Upper lobe of left lung (tissue), 6 donors: ENCODE measurements at places on chromosomes 4 and X. TPM values are rescaled to one million over a fixed set of nuclear protein-coding genes. Genes with fewer than 3 reads are reported as not detected.

GRCh38 chrX:44708470-44708869, 135.4 kb upstream of the DUSP21 start:
- DNase-seq = no peak

DNA sequence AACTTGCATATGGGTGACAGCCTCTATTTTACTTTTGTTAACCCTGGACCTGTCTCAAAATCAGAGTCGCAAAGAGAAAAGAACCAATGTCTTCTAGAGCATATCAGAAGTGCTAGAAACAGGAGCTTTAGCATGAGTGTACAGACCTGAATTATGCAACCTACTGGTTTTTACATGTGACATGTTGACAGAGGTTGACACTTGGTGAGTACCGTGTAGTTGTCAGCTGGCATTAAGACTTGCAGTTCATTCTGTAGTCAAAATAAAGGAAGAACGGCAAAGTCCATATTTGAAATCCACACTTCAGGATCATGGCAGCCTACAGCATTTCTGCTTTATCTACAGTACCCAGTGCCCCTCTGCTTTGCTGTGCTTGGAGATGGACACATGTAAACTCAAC, 291.9 kb upstream of the TENM3 start:
- DNase-seq = no peak

Gene GPRASP1
- 3.5 TPM for total RNA-seq

DNA sequence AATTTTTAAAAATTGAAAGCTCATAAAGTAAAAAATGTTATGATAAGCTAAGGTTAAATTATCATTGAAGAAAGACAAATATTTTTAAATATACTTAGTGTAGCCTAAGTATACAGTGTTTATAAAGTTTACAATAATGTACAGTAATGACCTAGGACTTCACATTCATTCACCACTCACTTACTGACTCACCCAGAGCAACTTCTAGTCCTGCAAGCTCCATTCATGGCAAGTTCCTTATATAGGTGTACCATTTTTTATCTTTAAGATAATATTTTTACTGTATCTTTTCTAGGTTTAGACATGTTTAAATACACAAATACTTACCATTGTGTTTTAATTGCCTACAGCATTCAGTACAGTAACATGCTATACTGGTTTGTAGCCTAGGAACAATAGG, 112.3 kb upstream of the RADX start:
- DNase-seq = no peak

Gene ATP1B4
- not detected for total RNA-seq

DNA sequence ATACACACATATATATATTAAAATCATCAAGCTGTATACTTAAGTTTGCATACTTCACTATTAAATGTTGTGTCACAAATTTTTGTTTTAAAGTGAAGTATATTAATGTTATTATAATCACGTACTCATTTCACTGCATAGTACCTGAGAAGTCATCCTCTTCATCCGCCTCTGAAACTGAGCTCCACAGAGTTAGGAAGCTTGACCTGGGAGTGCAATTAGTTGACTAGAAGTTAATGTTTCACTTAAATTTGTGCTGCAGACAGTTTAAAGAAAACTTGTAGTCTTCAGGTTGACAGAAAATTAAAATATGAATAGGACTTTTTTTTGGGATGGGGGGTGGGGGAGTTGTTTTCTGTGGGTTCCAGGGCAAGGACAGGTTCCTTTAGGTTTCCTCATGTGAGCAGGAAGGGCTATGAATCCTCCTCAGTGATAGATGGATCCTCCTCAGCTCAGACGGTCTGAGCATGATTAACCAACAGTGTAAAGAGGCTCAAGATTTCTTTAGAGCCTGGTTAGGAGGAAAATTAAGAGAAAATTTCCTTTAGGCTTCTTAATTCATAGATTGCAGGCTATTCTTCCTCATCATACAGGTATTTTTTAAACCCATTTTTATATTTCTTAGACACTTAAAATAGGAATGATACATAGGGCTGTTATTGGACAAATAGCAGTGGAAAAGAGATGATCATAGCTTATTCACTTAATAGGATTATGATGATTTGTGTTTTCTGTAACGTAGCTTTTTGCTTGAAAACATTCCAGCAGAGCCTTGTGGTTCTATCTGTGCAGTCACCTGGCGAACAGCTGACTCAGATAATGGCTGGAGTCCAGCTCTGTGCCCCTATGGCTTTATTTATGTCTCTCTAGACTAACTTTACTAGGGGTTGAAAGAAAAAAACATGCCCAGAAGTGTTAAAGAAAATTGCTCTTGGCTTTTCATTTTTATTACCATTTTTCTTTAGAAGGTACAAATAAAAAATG, 102.7 kb downstream of the SLC4A4 start:
- DNase-seq = no peak

DNA sequence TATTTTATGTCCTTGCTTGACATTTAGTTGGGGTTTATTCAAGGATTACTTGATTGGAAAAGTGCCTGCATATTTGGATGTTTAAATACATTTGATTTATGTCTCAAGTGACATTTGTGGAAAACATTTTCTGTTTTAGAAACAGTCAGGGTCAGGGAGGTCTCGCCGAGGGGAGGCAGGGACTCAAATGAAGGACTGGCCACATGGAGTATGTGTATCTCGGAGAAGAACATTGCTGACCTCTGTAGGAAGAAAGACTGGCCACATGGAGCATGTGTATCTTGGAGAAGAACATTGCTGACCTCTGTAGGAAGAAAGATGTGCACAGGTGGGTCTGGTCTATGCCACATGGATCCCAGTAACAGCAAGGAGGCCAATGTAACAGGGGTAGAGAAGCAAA, 233.6 kb downstream of the TRIML1 start:
- no peak for DNase-seq

Gene F8A2
- total RNA-seq = not detected

Gene ZFP92
- 3.1 TPM for total RNA-seq

Gene GRIPAP1
- total RNA-seq = 44.0 TPM

GRCh38 chr4:8044699-8045098, 105.0 kb upstream of the AFAP1 start:
- DNase-seq = no peak

Gene TCEAL6
- not detected for total RNA-seq

GRCh38 chr4:82223715-82224114, 150.1 kb downstream of the HNRNPD start:
- no peak for DNase-seq

DNA sequence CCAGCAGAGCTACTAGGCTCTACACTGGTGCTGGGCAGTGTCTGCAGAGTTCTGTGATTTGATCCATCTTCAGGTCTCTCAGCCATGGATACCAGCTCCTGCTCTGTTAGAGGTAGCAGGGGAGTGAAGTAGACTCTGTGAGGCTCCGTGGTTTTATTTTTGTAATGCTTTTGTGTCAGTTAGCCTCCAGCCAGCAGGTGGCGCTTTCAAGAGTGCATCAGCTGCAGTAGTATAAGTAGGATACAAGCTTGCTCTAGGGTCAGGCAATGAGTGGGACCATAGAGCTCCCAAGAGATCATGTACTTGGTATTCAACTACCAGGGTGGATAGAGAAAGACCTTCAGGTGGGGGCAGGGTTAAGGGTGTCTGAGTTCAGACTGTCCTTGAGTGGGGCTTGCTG, 362.5 kb upstream of the TRAM1L1 start:
- no peak for DNase-seq

DNA sequence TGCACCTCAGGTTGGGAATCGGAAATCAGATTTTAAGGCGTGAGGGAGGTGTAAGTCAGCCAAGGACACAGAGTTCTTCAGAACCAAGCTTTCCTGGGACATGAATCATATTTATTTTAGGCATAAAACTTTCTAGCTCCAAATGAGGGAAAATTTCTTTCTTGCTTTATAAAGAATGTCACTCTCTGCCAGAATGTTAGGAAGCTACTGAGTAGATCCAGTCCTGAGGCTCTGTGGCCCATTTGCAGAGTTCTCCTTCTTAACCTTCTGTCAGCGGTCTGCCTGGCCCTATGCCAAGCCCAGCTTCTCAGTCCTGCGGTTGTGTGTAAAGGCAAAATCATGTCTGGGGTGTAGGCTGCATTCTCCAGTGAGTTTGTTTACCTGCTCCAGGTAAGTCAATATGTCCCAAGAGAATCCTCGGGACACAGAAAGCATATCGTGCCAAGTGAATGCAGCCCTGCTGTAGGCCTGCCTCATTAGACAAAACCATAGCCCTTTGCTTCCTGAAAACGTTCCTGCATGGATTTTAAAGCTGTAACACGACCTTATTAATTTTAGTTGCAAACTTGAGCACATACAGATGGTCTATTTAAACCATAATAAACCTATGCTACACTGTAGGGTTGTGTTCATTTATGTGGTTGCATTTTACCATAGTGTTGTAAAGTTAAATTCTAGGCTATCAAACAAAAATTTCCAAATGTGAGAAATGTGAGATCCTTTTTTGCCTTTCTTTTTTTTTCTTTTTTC, 29.2 kb upstream of the CCNI start:
- DNase-seq = no peak

- no peak for DNase-seq
These were observed 488.7 kb downstream of the TRIML1 start for GRCh38 chr4:188627892-188628291.

Gene GNRHR
- not detected for total RNA-seq

DNA sequence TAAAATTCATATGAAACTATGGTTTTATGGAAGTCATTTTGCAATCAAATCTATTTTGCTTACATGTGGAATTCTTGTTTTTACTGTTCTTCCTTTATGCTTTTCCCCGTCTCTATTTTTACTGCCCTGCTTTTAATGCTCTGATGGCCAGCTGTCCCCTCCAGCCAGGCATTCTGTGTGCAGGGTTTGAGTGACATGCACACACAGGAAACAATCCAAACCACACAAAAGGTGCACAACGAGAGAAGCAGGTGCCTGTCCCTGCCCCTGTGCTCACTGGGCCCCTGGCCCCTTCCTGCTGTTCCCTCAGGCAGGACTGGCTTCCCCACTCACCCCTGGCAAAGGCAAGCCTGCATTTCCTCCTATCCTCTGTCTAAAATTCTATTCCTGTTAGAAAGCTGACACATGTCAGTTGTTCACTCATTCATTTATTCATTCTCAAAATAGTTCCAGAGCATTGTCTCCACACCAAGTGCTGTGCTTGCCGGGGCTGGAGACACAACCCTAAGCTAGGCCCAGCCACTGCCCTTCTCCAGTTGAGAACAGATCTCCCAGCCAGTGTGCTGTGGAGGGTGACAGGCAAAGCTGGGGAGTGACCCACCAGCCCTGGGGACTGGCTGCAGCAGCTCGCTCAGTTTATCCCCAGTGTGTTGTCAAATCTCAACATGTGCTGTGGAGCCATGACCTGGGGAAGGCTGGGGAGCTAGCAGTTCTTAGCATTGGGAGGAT, 346.3 kb downstream of the FBXW7 start:
- no peak for DNase-seq

Gene RENBP
- total RNA-seq = 80.4 TPM

Gene DYNLT3
- 20.5 TPM for total RNA-seq

DNA sequence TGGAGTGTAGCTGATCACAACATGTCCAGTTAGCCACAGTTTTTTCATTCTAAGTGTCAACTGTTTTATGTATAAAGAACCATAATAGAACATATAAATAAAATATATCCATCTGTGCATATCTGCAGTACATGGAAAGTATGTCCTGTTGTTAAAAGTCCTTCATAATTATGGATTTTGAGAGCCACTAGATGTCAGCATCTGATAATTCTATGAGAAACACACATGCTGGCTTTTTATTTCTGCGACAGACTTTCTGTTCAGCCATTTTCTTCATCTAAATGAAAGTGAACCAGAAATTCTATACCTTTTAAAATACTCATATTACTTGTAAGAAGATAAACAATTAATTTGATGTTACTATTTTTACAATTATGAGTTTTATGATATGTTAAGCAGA, 251.5 kb downstream of the GPM6A start:
- no peak for DNase-seq

GRCh38 chrX:110082161-110082560, 79.2 kb downstream of the TMEM164 start:
- no peak for DNase-seq

DNA sequence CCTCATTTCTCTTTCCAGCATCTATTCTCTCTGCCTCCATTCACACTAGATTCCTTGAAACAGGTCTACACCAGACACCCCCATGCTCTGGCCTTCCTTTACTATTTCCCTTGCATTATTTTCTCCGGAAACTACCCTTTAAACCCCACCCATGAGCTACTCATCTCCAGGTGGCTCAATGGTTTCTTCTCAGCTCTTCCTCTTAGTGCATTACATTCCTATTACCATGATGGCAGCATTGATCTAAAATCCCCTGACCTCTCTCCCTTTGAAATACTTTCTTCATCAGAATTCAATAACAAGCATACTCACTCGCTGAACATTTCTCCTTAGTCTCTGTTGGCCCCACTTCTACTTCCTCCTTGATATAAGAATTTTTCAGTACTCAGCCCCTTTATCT, 94.6 kb downstream of the SYNPO2 start:
- no peak for DNase-seq

- no peak for DNase-seq
These were observed 73.8 kb downstream of the KDM6A start for GRCh38 chrX:44946771-44947170.

- no peak for DNase-seq
These were observed 143.9 kb downstream of the SHOX start for GRCh38 chrX:774536-774935.

Gene ASB11
- not detected for total RNA-seq

DNA sequence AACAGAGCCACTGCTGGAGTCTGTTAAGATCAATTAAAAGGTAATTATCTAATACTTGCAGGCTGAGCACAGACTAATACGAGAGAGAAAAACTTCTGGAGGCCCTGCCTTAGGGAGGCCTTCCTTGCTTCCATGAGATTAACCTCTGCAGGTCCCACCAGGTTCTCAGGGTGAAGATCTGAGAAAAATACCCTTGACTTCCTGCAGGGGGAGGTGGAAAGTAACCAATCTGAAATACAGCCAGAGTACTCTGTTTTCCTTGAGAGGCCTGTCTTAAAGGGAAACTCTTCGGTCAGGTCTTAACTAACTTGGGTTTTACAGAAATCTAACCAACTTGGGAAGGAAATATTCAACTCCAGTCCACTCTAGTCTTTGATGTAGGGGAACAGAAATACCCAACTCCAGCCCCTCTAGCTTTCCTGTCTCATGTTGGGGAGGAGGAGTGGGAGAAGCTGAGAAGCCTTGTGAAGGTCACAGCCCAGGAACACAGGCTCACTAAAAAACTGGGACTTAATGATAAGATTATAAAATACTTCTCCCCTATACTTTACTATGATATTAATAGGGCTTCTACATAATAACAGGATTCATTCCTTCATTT, 77.1 kb downstream of the TBCK start:
- DNase-seq = no peak

Gene TTC29
- 12.8 TPM for total RNA-seq

GRCh38 chr4:186627226-186627865, 72.0 kb upstream of the MTNR1A start:
- DNase-seq = no peak

Gene KLB
- total RNA-seq = 0.64 TPM

DNA sequence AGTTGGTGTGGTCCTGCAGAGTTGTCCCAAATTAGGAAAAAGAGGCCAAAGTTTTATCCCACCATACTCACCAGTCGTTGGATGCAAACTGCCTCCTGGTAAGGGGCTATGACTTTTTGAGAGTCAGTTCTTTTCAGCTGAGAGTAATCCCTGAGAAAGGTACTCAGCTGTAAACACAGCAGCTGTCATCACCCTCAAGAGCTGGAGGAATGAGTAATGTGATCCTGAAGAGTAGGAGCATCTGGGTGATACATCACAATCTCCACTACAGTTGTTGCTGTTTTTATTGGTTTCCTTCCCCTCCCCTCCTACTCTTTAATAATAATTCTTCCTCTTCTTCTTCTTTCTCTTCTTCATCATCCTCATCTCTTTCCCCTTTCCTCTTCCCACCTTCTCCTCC, 5.7 kb downstream of the MAGEE1 start:
- DNase-seq = no peak

GRCh38 chrX:39609941-39610340, 487.8 kb downstream of the BCOR start:
- DNase-seq = no peak
